Activated naive CD8-positive, alpha-beta T cell treated with anti-CD3 and anti-CD28 coated beads, Interleukin-2, amount 10 ng/mL, durations not matched to agents 7 days and 5 days (primary cell): ENCODE measurements at places on chromosomes 12 and 14. TPM values are rescaled to one million over a fixed set of nuclear protein-coding genes. Genes with fewer than 3 reads are reported as not detected.

Gene CCDC77
- 14.6 TPM for total RNA-seq

Gene KIF26A
- 0.17 TPM for total RNA-seq

DNA sequence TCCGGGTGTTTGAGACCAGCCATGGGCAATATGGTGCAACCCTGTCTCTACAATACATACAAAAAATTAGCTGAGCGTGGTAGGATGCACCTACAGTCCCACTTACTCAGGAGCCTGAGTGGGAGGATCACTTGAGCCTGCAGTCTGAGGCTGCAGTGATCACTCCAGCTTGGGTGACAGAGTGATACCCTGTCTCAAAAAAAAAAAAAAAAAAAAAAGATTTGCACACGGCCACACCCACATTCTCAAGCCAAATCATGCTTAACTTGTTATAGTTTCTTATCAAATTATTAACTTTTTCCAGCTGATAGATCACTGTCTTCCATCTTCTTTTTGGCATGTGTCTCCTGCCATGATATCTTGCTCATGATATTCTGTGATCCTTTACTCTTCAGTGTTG, 6.8 kb downstream of the DRAM1 start:
- H3K27me3 ChIP-seq: no peaks in the 10 kb centered on the region
- H3K4me1 ChIP-seq: peaks cover 2% of the 10 kb centered on the region
- H3K27ac ChIP-seq: no peak overlapping the region

- no peak overlapping the region for H3K4me3 ChIP-seq
- peak overlapping the region; percentile 40 for H3K27ac ChIP-seq
- DNase-seq: no peak
- peaks cover 13% of the 10 kb centered on the region for H3K27me3 ChIP-seq
- no peaks in the 10 kb centered on the region for H3K36me3 ChIP-seq
These were observed 3.5 kb downstream of the TAC3 start for GRCh38 chr12:57012600-57013465.

Gene IFT43
- 8.2 TPM for total RNA-seq

Gene RNASE7
- not detected for total RNA-seq

Gene PPP1R36
- 0.69 TPM for total RNA-seq

Gene C12orf50
- total RNA-seq: not detected

Gene SMIM41
- not detected for total RNA-seq

DNA sequence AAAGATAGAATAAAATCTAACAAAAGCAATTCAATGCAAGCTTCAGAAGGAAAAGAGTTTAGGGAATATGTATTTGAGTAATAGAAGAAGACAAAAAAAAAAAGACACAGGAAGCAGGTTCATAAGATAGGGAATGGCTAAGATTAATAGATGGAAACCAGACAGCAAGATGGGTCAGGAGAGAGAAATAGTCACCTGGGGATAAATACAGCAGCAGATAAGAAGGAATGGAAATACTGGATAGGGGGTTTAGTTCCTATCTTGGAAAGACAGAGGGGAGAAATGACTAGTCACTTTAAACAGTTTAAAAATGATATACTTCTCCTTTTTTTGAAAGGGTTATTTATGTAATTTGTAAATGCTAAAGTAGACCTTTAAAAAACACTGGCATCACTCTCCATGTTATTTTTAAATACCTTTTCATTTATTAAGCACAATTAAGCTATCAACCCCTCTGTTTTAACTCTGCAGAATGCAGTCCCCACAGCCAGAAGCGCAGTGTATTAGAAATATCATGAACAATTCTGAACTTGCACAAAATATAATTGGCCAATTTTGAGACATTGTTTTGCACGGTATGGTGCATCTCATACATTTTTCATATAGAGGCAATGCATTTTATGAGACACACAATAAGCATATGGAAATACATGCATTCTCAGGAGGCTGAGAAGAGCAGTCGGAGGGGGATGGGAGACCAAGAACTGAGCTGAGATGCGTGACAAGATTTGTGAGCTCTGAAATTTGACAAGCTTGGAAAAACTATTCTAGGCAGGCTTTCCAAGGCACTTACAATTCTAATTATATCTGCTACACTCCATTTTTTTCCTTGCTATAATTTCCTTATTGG, 303.4 kb upstream of the PRICKLE1 start:
- DNase-seq: no peak
- no peaks in the 10 kb centered on the region for H3K27me3 ChIP-seq
- H3K4me1 ChIP-seq: no peaks in the 10 kb centered on the region
- H3K36me3 ChIP-seq: no peaks in the 10 kb centered on the region
- no peak overlapping the region for H3K27ac ChIP-seq
- H3K4me3 ChIP-seq: no peak overlapping the region

- H3K4me3 ChIP-seq: no peak overlapping the region
- peak; percentile 15 for DNase-seq
- H3K27me3 ChIP-seq: no peaks in the 10 kb centered on the region
These were observed 144.2 kb downstream of the KIF26A start for GRCh38 chr14:104282332-104283196.

- no peak overlapping the region for H3K27ac ChIP-seq
- H3K4me3 ChIP-seq: no peak overlapping the region
- H3K4me1 ChIP-seq: no peaks in the 10 kb centered on the region
- no peak for DNase-seq
- H3K27me3 ChIP-seq: peaks cover 2% of the 10 kb centered on the region
- H3K36me3 ChIP-seq: no peaks in the 10 kb centered on the region
These were observed 32.8 kb upstream of the PRIMA1 start for GRCh38 chr14:93821051-93821450.

- H3K27me3 ChIP-seq: no peaks in the 10 kb centered on the region
- H3K4me3 ChIP-seq: no peak overlapping the region
- no peak for DNase-seq
These were observed 16.4 kb downstream of the BAZ1A start for GRCh38 chr14:34858765-34859164.

DNA sequence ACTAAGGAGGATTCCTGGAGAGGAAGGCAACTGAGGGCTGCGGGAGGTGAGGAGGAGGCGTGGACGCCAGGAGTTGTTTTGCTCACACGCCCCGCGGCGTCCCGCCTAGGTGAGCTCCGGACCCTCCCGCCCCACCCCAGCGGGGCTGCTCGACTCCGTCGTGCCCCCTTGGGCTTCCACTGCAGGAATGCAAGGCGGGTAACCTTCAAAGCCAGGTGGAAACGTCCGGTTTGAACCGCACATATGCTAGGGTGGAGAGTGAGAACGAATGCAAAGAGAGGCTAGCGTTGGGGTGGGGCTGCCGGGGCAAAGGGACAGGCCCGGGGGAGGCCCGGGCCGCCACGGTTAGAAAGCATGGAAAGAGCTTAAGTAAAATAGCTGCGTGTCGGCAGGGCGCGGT, 5.4 kb upstream of the DPPA3 start:
- no peak for DNase-seq
- H3K4me1 ChIP-seq: no peaks in the 10 kb centered on the region
- H3K27ac ChIP-seq: no peak overlapping the region
- no peak overlapping the region for H3K4me3 ChIP-seq
- no peaks in the 10 kb centered on the region for H3K36me3 ChIP-seq

Gene PIP4K2C
- total RNA-seq: 24.1 TPM

Gene HECTD4
- total RNA-seq: 47.0 TPM

Gene GPR84
- total RNA-seq: 0.39 TPM

- H3K36me3 ChIP-seq: no peaks in the 10 kb centered on the region
- DNase-seq: no peak
- H3K27ac ChIP-seq: no peak overlapping the region
- H3K4me1 ChIP-seq: no peaks in the 10 kb centered on the region
- no peak overlapping the region for H3K4me3 ChIP-seq
- no peaks in the 10 kb centered on the region for H3K27me3 ChIP-seq
These were observed 475.3 kb downstream of the EGLN3 start for GRCh38 chr14:33475623-33476022.

DNA sequence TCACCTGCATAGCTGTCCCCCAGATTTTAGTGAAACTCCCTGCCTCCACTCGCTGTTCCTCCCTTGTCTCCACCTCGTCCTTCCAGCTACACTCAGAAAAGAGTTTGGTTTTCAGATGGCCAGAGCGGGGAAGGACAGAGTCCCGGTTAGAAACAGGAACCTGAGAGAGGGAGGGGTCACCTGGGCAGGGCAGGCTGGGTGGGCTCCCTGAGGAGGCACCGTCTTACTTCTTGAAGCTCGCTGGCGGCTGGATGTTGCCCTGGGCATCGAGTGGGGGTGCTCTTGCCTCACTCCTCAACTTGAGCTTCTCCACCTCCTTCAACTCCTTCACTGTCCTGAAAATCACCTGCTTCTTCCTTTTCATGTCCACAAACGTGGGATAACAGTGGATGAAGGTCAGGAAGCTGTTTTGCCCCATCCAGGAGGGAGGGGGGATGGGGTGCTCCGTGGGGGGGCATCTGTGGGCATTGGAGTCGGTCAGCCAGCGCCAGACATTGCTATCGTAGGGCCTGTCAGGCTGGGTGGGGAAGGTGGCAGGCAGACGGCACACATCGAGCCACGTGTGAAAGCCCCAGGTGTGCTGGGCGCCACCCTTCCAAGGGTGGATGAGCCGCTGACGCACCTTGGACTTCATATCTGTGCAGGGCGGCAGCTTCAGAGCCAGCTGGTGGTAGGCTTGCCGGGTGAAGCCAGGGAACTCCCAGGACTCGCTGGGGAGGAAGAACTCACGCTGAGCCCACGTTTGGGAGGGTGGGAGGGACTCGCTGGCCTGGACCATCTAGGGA, 2.0 kb downstream of the TEX52 start:
- H3K4me1 ChIP-seq: peaks cover 2% of the 10 kb centered on the region
- H3K36me3 ChIP-seq: peaks cover 9% of the 10 kb centered on the region
- DNase-seq: no peak
- H3K4me3 ChIP-seq: no peak overlapping the region
- no peak overlapping the region for H3K27ac ChIP-seq

GRCh38 chr14:28375295-28375694, 391.3 kb upstream of the FOXG1 start:
- no peaks in the 10 kb centered on the region for H3K4me1 ChIP-seq

GRCh38 chr12:14957551-14958168, 3.7 kb downstream of the ARHGDIB start:
- DNase-seq: no peak
- peak overlapping the region; percentile 99 for H3K27ac ChIP-seq
- H3K27me3 ChIP-seq: no peaks in the 10 kb centered on the region
- H3K4me1 ChIP-seq: peaks cover 44% of the 10 kb centered on the region

DNA sequence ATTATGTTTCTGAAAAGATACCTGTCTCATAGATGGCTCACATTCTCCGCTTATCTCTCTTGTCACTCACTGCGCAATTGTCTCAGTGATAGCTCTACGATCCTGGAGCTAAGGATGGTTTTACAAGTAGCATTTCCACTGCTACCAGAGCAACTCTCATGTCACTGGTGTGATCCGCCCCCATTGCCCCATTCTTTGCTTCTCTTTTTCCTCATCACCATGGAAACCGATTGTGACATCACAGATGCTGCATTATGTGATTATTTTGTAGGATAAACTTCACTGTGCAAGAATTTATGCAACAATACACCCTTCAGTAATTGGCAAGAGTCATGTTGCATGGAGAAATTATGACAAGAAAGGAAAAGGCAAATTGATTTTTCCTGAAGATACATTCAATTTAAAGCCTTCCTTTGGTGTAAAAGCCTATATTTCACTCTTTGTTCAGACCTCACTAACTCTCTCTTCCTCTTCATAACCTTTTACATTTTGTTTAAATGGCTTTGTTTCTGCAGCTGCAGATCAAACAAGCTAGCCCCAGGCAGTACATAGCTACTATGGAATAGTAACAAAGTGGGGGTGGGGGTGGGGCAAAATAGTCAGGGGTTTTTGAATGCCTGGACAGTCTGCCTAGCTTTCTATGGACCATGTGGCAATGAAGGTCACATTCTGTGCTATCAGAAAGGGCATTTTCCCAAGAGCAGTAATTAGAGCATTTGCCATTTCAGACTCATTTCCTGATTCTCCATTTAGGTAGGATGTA, 539.8 kb downstream of the NRXN3 start:
- DNase-seq: no peak
- no peak overlapping the region for H3K27ac ChIP-seq
- H3K27me3 ChIP-seq: no peaks in the 10 kb centered on the region
- H3K4me3 ChIP-seq: no peak overlapping the region
- no peaks in the 10 kb centered on the region for H3K4me1 ChIP-seq

- peaks cover 16% of the 10 kb centered on the region for H3K4me1 ChIP-seq
- no peak for DNase-seq
- peaks cover 24% of the 10 kb centered on the region for H3K36me3 ChIP-seq
- H3K27ac ChIP-seq: no peak overlapping the region
- no peak overlapping the region for H3K4me3 ChIP-seq
These were observed 77.9 kb downstream of the PTGER2 start for GRCh38 chr14:52391881-52392615.

DNA sequence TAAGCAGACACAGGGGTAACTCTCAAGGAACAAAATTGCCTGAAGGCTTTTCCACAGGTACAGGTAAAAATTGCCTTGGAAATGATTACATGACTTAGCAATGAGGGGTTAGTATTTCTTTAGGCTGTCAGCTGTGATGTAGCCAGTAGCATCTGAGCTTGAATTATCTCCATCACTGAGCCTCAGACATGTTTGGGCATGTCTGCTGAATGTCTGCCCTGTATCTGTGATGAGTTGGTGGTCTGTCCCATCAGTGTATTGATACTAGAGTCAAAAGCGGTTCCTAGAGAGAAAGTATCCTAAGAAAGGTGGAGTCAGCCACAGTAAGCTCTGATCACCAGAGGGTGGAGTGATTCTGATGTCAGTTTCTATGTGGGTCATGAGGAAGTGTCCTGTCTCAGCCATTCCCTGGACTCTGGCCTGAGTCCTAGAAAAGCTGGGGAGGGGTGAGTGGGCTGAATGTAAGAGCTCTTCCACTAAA, 16.3 kb downstream of the AKAP6 start:
- no peak for DNase-seq
- peak overlapping the region; percentile 34 for H3K27ac ChIP-seq
- H3K4me3 ChIP-seq: no peak overlapping the region
- H3K27me3 ChIP-seq: no peaks in the 10 kb centered on the region
- H3K4me1 ChIP-seq: peaks cover 3% of the 10 kb centered on the region
- no peaks in the 10 kb centered on the region for H3K36me3 ChIP-seq

DNA sequence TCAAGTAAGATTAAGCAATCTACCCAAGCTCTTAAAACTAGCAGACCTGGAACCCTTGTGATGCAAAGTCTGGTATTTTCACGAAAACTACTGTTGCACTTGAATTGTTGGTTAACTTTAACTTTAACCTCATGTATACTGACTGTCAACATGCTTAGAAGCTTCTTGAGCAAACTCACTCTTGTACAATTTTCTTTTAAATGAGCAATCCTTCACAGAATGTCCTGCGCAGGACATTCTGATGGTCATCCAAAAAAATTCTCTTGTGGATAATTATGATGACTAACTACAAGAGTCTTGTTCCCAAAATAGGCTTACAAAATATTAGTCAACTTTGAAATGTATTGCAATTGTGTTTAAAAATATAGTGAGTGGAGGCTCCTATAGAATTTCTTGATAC, 54.0 kb upstream of the PDE3A start:
- H3K4me3 ChIP-seq: no peak overlapping the region
- no peak for DNase-seq
- H3K27ac ChIP-seq: no peak overlapping the region
- no peaks in the 10 kb centered on the region for H3K27me3 ChIP-seq
- no peaks in the 10 kb centered on the region for H3K4me1 ChIP-seq
